ENCODE measurements at places on chromosomes 4 and X.

GRCh38 chr4:61336488-61336887, 136.4 kb downstream of the ADGRL3 start:
- DNase-seq = no peak

DNA sequence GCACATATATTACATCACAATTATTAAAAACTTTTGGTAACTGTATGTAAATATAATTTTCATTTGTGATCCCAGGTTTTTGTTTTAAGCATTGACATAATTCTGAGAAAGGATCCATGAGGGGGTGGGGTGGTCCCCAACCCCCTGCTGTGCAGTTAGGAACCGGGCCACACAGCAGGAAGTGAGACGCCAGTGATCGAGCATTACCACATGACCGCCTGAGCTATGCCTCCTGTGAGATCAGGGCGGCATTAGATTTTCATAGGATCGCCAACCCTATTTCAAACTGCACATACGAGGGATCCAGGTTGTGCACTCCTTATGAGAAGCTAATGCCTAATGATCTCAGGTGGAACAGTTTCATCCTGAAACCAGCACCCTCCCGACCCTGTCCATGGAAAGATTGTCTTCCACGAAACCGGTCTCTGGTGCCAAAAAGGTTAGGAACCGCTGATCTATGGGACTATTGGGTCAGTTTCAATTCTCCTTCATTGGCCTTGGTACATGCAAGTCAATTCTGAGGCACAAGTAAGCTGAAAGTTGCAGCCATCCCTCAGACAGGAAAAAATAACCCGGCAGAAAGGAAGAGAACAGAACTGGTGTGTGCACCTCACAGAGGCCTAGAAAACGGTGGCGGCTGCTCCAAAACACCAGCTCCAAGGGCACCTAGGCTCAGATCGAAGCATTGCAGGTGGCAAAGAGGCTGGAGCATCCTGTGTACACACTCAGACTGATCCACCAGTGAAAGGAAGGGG, 7.0 kb upstream of the TMSB4X start:
- no peak for DNase-seq

GRCh38 chr4:95181243-95181995, 367.4 kb downstream of the UNC5C start:
- DNase-seq = no peak

DNA sequence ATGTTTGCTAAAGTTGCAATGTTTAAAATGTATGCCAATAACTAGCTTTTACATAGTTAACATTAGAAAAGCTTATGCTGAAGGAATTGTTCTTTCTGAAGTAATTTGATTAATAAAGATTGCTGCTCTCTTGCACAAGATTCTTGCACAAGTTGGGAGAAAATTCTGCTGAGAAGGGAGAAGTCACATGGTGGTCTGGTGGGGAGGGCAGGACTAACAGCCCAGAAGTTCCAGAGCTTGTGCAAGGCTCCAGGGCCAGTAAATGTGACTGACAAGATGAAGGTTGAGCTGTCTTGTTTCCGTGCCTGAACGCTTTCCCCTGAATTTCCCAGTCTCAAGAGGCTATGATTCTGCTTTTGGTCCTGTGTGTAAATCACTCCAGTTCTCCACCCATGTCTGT, 112.9 kb upstream of the VCX start:
- no peak for DNase-seq

- no peak for DNase-seq
Measured at GRCh38 chr4:152112887-152113286, 352.1 kb upstream of the GATB start.

DNA sequence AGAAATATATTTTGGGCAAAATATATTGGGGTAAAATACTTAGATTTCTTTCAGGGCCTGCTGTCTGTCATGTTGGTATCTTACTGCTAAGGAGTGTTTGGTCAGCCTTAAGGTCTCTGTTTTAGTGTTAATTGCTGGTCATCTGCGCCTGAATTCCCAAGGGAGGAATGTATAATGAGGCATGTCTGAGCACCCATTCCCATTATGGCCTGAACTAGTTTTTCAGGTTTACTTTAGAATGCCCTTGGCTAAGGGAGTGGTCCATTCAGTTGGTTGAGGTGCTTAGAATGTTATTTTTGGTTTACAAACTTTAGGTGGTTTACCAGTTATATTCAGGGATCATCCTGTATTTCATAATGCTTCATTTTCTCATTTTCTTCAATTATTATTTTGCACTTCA, 125.9 kb downstream of the CFAP299 start:
- no peak for DNase-seq

- DNase-seq = no peak
Measured at GRCh38 chr4:53161787-53162433, 204.0 kb downstream of the SCFD2 start.

- DNase-seq = peak; percentile 78
Measured at GRCh38 chr4:112516471-112517066, 589 bp upstream of the NEUROG2 start.

- DNase-seq = no peak
Measured at GRCh38 chr4:101020956-101021355, 326.4 kb downstream of the PPP3CA start.

GRCh38 chr4:176309046-176309445, 10.7 kb upstream of the SPCS3 start:
- DNase-seq = no peak

GRCh38 chr4:121822796-121823504, 733 bp downstream of the CCNA2 start:
- DNase-seq = peak; percentile 37

DNA sequence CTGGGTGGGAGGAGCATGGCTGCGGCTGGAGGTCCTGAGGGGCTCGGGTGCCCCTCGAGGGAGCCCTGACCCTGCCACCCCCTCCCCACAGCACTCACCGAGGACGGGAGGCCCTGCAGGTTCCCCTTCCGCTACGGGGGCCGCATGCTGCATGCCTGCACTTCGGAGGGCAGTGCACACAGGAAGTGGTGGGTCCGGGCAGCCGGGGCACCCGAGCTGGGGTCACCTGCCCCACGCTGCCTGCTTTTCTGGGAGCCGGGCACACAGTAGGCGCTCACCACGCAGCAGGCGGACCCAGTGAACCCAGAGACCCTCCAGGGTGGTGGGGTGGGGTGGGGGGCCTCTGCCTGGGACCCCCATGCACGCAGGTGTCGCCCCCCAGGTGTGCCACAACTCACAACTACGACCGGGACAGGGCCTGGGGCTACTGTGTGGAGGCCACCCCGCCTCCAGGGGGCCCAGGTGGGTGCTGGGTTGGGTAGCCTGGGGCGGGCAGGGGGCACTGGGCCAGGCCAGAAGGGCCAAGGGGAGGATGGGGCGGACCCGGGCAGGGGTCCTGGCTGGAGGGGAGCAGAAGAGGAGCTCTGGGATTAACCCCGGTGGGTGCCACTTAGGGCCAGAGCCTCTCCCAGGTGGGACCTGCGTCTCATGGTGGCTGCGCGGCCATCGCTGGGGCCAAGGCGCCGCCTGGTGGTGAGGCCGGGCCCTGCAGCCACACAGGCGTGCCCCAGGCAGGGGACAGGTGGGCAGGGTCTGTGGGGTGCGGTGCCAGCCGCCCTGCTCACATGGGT, 1.4 kb downstream of the HGFAC start:
- DNase-seq = peak; percentile 38

GRCh38 chr4:1072830-1073446, 40.4 kb downstream of the RNF212 start:
- peak; percentile 57 for DNase-seq

- no peak for DNase-seq
Measured at GRCh38 chr4:23969635-23970145, 79.8 kb upstream of the PPARGC1A start.

- DNase-seq = peak; percentile 91
Measured at GRCh38 chrX:111041018-111041462, 55.0 kb upstream of the PAK3 start.

- DNase-seq = no peak
Measured at GRCh38 chrX:2395261-2395992, 105.3 kb downstream of the DHRSX start.

- DNase-seq = no peak
Measured at GRCh38 chr4:99762728-99763127, 53.9 kb upstream of the DAPP1 start.

DNA sequence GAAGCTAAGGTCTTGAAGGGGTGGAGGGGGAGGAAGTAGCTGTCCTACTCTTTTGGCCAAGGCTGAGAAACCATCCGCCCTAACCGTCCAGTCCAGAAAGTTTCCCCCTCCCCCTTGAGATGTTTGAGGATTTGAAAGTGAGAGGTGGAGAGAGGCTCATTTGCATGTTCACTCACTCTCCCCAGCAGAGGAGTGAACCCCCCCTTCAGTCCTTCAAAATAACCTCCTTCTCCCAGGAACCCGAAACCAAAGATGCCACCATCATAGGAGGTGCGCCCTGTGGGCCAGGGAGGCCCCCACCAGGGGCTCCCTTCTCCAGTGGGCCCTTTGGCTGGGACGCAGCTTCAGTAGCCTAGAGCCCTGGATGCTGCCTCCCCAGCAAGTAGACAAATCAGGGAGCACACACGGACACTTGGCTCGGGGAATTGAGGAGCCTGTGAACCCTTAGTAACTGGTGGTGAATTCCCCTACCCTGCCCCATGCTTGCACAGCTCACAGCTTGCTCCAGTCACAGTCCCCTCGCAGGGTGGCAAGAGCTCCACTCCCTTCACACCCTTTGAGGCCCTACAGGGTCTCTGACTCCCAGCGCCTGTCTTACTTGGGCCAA, 25.6 kb downstream of the ELF4 start:
- no peak for DNase-seq

DNA sequence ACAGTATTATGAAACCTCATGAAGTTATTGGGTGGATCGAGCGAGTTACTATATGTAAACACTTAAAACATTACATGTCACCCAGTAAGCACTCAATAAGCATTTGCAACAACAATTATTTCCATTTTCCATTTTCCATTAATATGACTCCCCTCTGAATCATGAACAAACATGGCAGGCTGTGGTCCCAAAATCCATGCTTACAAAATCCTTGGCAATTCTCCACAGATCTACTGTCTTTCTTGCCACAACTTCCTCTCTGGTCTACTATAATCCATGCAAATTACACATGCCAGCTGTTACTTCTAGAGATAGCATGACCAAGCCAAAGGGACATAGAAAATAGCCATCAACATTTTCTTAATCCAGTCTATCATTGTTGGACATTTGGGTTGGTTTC, 22.0 kb downstream of the ASB11 start:
- no peak for DNase-seq

DNA sequence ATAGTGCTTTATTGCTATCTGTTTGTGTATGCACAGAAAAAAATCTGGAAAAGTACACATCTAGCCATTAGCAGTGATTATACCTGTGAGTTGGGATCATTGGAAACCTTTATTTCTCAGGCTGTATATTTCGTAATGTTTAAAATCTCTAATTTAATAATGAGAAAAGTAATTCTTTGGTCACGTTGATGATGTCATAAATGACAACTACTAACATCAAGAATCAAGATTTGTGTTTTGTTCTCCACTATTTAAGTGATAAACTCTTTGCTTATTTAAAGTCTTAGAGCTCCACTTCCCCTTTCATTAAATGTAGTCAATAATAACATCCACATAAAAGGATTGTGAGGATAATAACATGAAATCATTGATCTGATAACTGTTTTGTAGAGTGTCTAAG, 126.2 kb downstream of the TMA16 start:
- DNase-seq = no peak

All from cardiac muscle cell (in vitro differentiated cells and primary cell).